ENCODE measurements at places on chromosomes 6 and 20.

DNA sequence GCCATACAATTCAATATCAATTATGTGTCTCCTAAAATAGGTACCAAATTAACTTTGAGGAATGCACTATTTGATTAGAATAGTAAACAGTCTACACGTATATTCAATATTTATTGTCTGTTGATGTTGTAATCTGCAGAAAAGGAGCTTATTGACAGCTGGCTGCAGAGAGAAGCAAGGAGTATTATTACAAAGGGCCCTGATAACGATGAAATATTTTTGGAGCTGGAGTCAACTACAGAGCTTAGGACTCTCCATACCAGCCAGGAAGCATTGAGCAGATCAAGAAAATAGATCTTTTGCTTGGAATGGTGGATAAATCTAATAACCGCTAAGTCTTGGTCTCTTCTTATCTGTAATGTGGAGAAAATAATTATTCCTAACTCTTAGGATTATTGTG lies 25.5 kb downstream of the ABRACL start:
- DNase-seq = no peak

DNA sequence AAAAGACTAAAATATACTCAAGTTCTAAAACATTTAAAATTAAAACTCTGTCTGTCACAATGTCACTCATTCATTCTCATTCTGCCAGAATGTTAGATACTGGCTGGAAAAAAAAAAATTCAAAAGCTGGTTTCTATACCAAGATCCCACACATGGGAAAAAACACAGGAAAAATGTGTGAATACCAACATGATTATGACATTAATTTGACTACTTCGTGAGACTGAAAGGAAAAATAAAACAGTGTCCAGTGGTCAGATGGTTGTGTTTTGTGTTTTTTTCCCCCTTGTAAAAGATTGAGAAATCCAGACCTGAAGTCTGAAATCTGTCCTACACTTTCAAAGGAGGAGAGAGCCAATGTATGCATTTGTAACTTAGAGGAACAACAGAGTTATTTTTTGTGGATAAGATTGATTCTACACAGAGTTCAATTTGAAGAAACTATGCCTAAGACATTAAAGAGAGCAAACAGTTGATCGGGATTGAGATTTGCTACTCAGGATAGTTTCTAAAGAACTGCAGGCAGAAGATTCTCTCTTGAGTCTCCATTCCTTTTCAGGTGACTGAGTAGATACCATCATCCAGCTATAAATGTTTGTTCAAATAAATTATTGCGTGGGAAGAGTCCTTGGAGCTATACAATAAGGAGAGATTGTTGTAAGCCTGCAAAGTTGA lies 39.2 kb upstream of the TXLNB start:
- no peak for DNase-seq

GRCh38 chr6:14270925-14271788 lies 153.6 kb downstream of the CD83 start:
- DNase-seq = no peak

DNA sequence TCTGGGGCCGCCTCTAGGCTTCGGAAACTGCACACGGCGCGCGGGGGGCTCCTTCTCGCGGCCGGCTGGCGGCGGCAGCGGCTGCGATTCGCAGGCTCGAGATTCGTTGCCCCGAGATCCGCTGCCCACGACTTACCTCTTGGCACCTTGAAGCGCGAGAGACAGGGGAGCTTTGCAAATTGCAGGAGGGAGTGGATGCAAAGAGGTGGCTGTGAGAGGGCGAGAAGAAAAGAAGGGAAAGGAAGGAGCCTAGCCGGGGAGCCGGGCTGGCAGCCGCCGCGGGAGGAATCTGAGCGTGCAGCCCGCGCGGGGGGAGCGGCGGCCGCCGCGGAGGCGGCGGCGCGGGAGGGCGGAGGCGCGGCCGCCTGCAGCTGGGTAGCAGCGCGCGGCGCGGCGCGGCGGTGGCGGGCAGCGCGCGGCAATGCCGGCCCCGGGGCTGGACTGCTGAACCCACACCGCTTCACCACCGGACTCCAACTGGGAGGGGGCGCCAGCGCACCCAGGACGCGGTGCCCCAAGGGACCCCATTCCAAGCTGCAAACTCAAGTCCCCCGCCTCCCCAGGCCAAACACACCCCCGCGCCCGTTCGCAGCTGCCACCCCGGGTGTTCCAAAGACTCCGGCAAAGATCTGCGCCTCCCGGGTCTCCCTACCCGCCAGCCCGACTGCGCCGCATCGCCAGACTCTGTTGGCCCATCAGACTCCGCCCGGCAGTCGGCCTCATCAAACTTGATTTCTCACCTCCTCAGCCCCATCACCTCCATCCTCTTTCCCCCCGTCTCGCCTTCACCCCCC lies 44.2 kb upstream of the SUPT3H start:
- no peak for DNase-seq

GRCh38 chr6:52155791-52156576 lies 30.2 kb upstream of the IL17A start:
- no peak for DNase-seq

DNA sequence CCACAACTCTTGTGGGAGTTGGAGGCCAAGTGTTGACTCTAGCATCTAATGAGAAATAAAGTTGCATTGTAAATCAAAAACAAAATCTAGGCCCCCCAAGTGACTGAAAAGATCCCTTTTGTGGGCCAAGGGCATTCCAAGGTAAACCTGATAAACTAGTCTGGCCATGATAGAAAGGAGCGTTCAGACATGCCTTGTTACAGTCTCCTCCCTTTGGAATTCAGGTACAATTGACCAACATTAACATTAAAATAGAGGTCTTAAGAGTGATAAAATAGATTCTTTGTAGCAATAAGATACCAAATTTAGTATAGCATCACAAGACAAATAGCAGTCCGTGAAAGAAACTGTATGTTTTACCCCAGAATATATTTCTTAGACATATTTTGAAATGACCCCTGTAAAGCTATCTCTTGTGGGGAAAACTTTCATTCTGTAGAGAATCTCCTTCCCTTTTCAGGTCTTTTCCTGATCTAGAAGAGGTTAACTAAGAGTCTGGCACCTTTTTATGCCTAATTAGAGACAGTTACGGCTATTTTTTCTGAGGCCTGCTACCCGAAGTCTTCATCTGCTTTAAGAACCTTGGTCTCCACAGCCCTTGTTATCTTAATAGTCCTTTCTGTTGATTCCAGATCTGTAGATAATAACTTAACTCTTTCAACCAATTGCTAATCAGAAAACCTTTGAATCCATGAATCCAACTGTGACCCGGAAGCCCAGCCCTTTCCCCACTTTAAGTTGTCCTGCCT lies 495.4 kb upstream of the MMS22L start:
- DNase-seq = no peak

- no peak for DNase-seq
These were observed 113.3 kb downstream of the ATXN1 start for GRCh38 chr6:16648003-16648402.

- DNase-seq = no peak
These were observed 2.6 kb downstream of the TAGAP start for GRCh38 chr6:159042003-159042825.

GRCh38 chr6:166619912-166620311 lies 7.1 kb downstream of the RPS6KA2 start:
- peak; percentile 98 for DNase-seq

DNA sequence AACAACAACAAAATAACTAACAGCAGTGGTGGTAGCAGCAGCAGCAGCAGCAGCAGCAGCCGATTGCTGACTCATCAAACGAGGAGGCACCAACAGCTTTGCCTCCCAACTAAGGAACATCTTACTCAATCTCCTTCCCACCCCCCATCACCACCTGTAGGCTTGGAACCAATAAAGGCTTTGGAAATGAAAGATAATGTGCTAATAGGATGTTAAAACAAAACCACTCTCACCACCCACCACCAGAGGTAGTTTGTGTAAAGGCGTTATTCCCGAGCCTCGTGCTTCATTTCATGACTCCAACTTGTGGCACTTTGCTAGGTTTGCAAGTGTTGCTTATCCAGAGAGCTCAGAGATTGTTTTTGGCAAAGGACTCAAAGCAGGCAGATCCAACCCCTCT lies 346.5 kb downstream of the CD83 start:
- no peak for DNase-seq

DNA sequence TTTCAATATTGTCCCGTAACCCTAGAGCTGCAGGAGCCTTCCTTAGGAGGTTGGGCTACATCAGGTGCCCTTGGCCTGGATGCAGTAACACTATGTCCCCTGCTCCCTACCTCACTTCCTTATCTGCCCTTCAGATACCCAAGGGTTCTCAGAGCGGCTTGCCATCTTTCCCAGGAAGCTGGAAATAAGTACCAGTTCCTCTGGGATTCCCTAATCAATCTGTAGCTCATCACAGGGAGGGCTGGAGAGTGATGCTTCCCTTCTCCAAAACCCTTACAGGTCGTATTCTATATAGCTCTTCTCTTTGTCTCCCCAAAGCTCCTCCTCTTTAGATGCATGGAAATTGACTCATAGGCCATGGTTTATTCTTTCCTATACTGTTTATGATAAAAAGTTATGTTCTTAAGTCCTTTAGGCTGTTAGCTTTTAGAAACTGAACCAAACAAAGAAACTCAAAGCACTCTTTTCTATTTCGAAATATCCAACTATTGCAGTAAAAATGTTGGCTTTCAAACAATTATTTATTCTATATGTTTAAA lies 4.2 kb downstream of the MYCT1 start:
- DNase-seq = no peak

DNA sequence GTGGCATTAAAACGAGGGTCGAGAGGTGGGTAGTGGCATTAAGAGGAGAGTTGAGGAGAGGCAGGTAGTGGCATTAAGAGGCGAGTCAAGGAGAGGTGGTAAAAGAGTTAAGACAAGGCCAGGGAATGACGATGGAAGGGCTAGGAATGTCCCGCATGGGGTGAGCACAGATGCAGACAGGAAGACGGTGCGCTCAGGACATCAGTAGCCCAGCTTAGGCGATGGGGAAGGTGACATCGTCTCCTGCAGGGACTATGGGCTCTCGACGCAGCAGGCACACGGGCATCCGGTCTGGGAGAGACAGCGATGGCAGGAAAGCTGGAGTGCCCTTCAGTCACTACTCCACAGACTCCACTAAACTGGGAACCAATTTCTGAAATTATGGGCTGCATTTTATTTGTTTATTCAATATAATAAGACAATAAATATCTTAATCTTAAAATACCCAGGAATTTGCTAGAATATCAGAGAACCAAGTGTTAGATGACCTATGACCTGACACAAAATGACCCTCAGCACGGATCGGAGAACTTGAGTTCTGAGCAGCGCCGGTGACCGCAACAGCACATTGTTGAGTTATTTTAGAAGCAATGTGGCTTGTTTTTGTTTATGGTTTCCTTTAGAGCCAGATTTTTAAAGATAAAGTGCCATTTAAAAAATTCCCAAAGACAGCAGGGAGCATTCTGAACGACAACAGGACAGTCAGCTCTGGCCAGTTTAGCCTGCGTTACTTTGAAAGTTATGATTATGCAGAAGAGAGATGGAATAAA lies 177.7 kb downstream of the SMOC2 start:
- no peak for DNase-seq

- no peak for DNase-seq
These were observed 172.0 kb downstream of the ZDHHC14 start for GRCh38 chr6:157552820-157553485.

DNA sequence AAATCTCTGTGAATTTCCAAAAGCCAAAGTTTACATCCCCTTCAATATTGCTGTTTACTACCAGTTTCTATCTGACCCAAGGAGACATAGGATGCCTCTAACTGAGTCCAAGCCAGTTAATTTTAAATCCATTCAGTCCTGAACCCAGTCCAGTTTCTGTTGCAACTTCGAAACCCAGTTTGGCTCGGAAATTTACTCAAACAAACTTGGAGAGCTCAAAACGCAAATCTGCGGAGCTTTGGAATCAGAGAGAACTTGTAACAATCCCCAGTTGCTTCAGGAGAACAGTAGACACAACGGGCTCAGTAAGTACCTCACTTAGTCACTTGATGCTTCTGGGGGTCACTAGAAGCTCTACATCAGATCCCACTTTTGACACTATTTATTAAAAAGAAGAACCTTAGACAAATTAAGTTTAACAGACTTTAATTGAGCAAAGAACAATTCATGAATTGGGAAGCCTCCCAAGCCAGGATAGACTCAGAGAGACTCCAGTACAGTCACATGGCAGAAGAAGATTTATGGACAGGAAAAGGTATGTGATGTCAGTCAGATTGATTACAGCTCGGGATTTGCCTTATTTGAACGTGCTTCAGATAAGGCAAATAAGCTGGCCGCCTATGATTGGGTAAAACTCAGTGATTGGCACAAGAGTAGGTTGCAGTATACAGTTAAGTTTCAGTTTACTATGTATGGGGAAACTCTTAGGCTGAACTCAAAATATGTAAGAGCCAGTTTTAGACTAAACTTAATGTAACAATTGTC lies 118.0 kb downstream of the RFPL4B start:
- no peak for DNase-seq

DNA sequence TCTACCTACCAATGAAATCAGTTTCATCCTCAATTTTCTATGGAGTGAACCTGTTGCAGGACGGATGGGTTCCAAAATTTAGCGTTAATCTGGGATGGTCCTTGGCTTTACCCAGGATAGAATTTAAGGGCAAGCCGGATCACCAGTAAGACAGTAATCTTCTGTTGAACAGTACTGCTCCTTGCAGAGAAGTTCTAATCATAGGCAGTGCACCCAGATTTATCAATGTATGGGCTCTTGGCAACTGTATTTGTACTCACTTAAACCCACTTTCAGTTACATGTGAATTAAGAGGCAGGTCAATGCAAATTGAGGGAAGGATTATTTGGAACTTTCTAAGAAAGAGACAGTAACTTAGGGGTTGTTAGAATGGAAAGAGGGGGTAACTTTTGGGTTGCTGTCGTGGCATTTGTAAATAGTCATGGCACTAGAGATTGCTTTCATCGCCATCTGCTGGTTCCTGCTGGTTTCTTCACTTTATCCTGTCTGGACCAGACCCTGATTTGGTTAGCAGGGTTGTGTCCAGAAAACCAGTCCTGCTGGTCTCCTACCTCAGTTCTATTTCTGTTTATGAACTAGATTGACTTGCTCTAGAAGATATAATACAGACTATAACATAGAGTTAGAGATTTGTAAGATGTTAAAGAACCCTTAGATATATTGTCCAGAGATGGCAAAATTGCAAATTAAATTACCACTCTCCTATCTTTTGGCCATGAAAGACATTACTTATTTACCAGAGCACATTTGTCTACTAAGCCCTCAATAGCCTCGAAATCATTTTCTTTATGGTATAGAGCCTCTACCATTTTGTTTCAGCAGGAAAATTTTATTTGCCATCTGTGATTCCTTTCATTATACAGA lies 646.3 kb downstream of the UTRN start:
- DNase-seq = no peak

- no peak for DNase-seq
These were observed 429.9 kb downstream of the PKHD1 start for GRCh38 chr6:51657491-51657890.
